Heart right ventricle (tissue), 16 donors: ENCODE measurements at places on chromosomes 4 and X. TPM values are rescaled to one million over a fixed set of nuclear protein-coding genes. Genes with fewer than 3 reads are reported as not detected.

DNA sequence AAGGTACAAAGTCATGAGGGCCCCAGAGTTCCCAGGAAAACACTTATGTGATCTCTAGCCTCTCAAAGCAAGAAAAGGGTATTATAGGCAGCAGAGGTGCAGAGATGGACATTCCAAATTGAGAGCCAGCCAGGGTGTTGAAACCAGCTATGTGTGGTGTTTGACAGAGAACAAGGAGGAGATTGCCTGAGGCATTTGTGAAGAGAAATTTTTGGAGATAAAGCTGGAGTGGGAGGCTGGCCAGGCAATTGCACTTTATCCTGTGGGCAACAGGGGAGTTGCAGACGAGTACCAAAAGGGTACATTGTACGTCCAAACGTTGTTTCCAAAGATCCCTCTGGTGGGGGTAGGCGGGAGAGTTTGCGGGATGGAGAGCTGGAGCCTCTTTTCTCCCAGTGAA, 2.5 kb upstream of the GABRE start:
- no peaks in the 10 kb centered on the region for H3K27me3 ChIP-seq
- no peak for DNase-seq
- H3K4me3 ChIP-seq, result no peak overlapping the region
- no peaks in the 10 kb centered on the region for H3K4me1 ChIP-seq

DNA sequence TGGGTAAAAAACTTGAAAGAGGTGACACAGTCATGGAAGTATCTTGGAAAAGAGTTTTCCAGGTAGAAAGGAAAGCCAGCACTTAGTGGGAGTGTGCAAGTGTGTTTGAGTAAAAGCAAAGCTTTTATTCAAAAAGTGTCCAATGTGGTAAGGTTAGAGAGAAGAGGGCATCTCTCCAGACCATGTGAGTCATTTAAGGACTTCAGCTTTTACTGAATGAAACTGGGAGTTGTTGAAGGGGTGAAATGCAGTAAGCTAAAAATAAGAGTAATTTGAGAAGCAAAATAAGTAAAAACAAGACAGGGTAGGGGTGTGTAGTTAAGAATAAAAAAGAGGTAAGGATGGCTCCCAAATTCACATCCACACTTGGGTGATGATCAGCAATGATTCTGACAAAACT, 238.9 kb downstream of the SLC7A11 start:
- H3K27me3 ChIP-seq, result no peaks in the 10 kb centered on the region
- H3K4me1 ChIP-seq, result no peaks in the 10 kb centered on the region

- H3K27ac ChIP-seq, result no peak overlapping the region
- no peaks in the 10 kb centered on the region for H3K36me3 ChIP-seq
- no peaks in the 10 kb centered on the region for H3K27me3 ChIP-seq
- no peaks in the 10 kb centered on the region for H3K4me1 ChIP-seq
Observed at GRCh38 chr4:60463857-60464502, 736.1 kb upstream of the ADGRL3 start.

DNA sequence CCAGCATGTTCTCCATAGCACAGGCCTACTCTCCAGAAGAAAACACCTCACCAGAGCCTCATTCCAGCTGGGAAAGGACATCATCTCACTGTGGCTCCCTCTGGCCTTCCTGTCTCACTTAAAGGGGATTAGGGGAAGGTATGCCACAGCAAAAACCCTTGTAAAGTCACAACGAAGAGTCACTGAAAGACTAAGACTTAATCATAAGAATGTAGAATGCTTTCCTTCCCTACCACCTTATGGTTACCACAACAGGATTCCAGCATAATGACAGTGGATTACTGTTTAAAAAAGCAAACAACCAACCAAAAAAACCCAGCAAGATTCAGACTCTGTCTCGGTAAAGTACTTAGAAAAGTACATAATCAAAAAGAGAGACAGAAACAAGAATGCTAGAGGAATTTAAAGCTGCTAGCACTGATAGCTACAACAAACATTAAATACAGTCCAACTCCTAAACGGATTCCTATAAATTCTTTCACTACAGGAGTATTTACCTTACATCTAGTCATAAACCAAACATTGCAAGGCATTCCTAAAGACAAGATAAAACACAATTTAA, 75.1 kb downstream of the BANK1 start:
- no peak for DNase-seq
- no peaks in the 10 kb centered on the region for H3K27me3 ChIP-seq
- H3K36me3 ChIP-seq, result no peaks in the 10 kb centered on the region
- H3K4me3 ChIP-seq, result no peak overlapping the region
- H3K4me1 ChIP-seq, result no peaks in the 10 kb centered on the region

GRCh38 chr4:75736862-75737261, 12.5 kb downstream of the USO1 start:
- no peaks in the 10 kb centered on the region for H3K27me3 ChIP-seq
- H3K4me3 ChIP-seq, result no peak overlapping the region
- no peak for DNase-seq
- H3K27ac ChIP-seq, result no peak overlapping the region
- H3K4me1 ChIP-seq, result peaks cover 16% of the 10 kb centered on the region

- no peak overlapping the region for H3K27ac ChIP-seq
- H3K36me3 ChIP-seq, result no peaks in the 10 kb centered on the region
- no peaks in the 10 kb centered on the region for H3K27me3 ChIP-seq
- no peak for DNase-seq
- H3K4me1 ChIP-seq, result no peaks in the 10 kb centered on the region
Observed at GRCh38 chr4:30755346-30755745, 35.2 kb downstream of the PCDH7 start.

DNA sequence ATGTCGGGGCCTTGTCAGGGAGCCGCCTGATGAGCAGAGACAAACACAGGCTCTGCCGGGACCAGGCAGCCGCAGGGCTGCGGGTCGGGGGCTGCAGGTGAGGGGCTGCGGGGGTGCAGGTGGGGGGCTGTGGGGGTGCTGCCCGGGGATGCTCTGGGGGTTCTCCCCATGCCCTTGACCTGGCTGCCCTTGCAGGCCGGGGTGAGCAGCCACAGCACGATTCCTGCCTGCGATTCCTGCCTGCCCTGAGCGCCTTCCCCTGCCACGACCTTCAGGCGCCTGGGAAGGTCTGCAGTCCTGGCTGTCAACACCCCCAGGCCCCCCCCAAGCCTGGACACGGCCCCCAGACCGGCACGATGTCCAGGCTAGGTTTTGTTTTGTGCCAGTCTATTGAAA, 106.3 kb downstream of the FAM53A start:
- peaks cover 13% of the 10 kb centered on the region for H3K4me1 ChIP-seq
- no peak overlapping the region for H3K27ac ChIP-seq

The CCNA2 gene
- 0.28 TPM for total RNA-seq

The SLC6A14 gene
- total RNA-seq, result not detected

The GIMD1 gene
- total RNA-seq, result not detected

The PAGE5 gene
- not detected for total RNA-seq

The HTN3 gene
- not detected for total RNA-seq
